ENCODE measurements at places on chromosomes 7 and 10.

DNA sequence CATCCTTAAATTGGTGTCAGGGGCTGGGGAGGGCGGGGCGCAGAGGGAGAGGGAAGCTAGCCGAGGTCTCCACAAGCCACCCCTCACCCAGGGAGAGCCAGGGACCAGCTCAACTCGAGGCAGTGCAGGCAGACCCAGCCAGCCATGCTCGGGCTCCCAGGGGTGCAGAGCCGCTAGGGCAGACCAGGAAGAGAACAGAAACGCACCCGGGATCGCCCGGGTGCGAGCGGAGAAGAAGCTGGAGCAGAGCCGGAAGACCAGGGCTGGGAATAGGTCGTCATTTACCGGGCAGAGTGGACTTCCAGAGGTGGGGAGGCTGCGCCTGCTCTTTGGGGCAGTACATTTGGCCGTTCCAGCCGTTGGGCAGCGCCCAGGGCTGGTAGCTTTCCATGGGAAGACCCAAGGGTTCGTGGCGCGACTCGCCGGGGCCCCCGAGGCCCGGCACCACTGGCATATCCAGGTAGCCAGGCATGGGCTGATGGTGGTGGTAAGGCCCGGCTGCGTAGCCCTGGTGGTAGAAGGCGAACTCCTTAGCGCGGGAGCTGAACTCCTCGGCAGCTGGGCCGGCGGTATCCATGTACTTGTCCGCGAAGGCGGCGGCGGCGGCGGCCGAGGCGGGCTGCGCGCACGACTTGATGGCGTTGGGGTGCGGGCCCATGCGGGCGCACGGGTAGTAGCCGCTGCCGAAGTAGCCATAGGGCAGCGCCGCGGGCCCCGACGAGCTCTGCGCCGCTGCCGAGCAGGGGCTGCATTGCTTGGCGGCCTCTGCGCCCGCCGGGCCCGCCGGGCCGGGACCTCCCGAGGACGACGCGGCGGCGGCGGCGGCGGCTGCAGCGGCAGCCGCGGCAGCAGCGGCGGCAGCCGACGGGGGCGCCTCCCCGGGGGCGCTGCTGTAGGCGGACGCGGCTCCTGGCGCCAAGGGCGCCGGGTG is 755 bp downstream of the HOXA13 start:
- DNase-seq = no peak

DNA sequence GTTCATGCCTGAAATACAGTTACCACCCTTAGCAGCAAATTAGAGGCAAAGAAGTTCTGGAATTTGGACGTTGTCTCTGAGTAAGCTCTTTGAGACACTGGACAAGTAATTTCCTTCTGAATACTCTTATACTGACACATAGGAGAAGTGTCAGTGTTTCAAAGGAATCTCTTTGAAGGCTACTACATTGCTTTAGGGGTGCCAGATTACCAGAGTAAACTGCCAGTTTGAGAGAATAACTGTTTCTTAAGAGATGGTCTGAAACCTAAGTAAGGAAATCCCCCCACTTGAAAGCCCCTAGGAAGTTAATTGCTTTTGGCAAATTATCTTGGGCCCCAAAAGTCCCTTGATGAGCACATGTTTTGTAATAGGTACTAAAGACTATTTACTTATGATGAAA is 3.4 kb downstream of the FAS start:
- DNase-seq = no peak

DNA sequence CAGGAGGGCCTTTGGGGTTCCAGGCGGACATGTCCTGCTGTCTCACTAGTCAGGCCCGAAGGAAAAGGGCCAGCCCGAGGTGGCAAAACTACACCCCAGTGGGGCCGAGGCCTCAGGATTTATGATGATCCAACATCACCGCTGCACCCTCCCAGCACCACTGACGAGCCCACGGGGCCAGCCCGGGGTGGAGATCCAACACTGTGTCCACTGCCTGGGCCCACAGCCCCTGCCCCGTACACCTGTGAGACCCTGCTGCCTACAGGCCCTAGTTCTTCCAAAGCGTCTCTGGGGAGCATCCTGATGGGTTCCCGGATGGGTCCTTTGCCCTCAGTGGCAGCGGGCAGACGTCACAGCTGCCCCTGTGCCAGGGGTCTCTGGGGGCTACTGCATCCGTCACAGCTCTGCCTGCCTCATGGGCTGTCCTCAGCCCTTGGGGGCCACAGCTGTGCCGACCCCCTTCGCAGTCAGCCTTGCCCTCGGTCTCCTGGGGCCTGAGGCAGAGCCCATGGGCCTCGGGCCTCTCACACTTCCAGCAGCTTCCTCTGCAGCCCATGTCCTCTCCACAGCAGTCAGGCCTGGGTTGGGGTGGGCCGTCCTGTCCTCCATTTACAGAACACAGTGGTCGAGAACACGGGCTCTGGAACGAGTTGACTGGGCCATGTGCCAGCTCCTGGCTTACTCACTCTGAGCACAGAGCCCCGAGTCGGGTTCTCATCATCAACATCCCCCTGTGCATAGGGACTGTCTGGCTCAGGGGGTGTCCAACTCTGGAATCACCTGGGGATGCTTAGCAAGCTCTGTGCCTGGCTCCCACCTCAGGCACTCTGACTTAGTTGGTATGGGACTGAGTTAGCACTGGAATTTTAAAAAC is 64.9 kb downstream of the FOXL3 start:
- DNase-seq = no peak

GRCh38 chr7:71935674-71936073 is 476.5 kb downstream of the CALN1 start:
- DNase-seq = no peak

DNA sequence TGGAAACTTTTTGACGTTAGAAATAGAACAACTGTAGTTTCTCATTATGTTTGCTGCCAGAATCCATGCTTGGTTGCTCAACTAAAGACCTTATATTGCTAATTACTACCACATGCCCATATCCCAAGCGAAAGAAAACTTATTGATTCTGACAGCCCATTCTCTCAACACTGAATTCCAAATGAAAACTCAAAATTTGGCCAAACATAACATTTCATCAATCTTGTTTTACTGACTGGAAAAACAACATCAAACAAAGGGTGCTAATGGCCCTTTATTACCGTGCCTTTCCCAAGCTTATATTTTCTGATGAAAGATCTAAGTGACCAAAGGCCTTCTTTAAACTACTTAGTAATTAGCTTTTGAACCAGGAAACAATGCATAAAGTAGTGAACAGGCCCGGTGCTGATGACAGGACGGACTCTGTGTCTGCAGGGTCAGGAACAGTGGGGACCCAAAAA is 531.8 kb downstream of the KCNMA1 start:
- DNase-seq = peak; percentile 67

Data from astrocyte of the cerebellum (primary cell).